Activated naive CD4-positive, alpha-beta T cell (primary cell): ENCODE measurements at places on chromosomes 1 and 21.

GRCh38 chr1:225828706-225829345 is 18.9 kb downstream of the EPHX1 start:
- no peak for DNase-seq

DNA sequence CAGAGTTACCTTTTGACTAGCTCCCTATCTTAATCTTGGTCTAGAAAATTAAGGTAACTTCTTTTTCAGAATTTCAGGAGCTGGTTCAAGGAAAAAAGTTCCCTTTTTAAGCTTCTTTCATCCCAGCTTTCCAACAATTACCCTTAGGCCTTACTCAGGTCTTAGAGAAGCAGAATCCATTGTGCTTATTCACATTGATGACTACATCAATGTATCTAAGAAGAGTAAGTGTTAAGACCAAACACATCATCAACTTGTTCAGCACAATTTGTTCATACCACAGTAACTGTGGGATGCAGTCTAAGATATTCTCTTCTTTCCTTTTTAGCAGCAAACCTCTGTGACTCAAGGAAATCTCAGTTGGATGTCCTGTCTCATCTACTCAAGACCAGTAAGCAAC is 4.1 kb downstream of the MRPL9 start:
- no peak for DNase-seq

GRCh38 chr1:84550826-84551225 is 23.4 kb downstream of the CTBS start:
- no peak for DNase-seq

GRCh38 chr1:160360227-160360695 is 6.6 kb upstream of the NHLH1 start:
- DNase-seq: no peak

DNA sequence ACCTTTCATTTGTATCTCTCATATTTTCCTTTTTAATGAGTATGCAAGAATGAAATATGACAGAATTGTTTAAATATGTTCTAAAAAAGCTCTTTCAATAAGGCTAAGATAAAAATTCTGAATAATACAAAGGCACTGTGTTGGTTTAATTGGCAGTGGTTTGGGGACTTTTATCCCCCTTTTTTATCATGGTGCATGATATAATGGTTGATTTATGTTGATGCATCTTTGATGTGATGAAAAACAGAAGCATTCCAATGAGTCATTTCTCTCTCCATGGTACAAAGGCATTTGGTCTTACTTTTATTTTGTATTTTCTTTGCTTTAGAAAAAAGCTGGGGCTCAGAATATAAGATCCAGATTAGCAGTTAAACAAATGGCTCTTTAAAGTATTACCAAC is 127.2 kb upstream of the GREM2 start:
- DNase-seq: no peak

GRCh38 chr1:54337034-54337433 is 69.2 kb downstream of the SSBP3 start:
- DNase-seq: no peak

DNA sequence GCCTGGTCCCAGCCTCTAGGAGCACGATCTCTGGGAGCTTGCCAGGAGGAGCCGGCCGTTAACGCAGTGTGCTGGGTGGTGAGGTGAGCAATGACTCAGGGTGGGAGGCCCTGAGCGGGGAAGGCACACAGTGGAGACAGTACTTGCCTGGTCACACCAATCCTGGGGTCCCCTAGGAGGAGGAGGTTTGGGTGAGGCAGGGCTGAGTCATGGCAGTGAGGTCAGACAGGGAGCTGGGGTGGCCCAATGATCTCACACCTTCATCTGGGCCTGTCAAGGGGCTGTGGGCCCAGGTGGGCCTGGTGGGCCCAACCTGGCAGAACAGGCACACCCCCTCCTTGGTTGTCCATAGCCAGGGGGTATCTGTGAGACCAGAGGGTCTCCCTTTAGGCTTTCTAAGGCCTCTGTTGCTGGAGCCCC is 8.6 kb upstream of the EDN2 start:
- DNase-seq: no peak

GRCh38 chr1:64488862-64489261 is 18.9 kb downstream of the CACHD1 start:
- no peak for DNase-seq

- DNase-seq: no peak
Observed at GRCh38 chr1:105874621-105875020, 1181.9 kb upstream of the PRMT6 start.

DNA sequence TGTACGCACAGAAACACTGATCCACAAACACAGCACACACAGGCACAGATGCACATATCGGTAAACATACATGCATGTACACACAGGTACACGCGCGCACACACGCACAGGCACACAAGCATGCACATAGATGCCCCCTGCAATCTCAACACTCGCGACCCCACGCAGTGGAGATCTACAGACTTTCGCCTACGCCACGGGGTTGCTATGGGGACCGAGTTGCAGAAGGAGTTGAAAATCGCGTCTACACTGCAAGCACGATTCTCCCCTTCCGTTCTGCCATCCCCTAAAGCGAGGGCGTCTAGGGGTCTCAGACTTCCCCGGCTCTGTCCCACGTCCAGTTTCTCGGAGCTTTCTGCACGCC is 826 bp downstream of the TRIM17 start:
- no peak for DNase-seq

- DNase-seq: peak; percentile 68
Observed at GRCh38 chr1:2290595-2291510, 62.7 kb downstream of the SKI start.

- DNase-seq: no peak
Observed at GRCh38 chr1:227763246-227764018, 28.2 kb downstream of the SNAP47 start.

DNA sequence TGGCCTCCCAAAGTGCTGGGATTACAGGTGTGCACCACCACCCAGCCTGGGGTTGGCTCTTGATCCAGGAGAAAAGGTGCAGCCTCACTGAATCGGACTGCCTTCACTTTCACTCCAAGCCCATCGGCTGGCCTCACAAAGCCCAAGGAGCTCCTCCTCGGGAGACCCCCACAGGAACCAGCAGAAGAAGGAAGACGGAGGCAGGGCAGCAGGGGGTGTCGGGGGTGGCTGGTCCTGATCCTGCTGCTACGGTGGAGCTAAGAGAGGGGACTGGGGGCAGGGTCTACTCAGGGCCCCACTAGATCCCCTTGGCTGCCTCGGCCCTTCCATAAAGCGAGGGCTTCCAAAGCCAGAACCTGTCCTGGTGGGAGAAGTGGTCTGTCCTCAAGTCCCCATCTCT is 93.9 kb downstream of the STUM start:
- no peak for DNase-seq

DNA sequence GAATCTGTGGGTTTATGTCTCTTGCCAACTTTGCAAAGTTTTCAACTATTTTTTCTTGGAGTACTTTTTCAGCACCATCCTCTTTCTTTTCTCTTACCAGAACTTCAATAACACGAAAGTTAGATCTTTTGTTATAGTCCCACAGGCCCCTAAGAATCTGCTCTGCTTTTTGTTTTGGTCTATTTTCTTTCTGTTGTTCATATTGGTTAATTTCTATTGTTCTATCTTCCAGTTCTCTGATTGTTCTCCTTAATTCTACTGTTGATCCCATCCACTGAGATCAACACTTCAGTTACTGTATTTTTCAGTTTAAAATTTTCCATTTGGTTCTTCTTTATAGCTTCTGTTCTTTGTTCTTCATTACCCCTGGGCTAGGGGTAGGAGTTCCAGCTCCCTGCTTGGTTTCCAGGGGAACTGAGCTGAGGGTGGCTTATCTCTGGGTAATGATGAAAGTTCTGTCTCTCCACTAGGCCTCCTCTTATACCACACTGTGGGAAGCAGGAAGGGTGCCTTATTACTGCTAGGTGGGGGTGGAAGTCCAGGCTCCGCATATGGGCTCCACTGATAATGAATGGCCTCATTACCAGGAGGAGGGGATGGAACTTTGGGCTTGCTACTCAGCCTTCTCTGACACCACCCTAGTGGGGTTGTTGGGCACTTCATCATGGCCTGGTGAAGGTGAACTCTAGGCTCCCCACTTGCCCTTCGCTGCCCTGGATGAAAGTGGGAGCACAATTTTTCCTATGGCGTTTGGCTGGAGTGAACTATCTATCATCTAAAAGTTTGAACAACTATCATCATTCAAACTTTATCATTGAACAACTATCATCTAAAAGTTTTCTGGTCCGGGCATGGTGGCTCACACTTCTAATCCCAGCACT is 39.3 kb downstream of the NAV1 start:
- DNase-seq: no peak

GRCh38 chr21:16815243-16815642 is 697.6 kb upstream of the CXADR start:
- no peak for DNase-seq

- no peak for DNase-seq
Observed at GRCh38 chr1:227886993-227887696, 60.6 kb downstream of the WNT9A start.

- DNase-seq: no peak
Observed at GRCh38 chr1:93288558-93288957, 57.1 kb upstream of the DR1 start.

DNA sequence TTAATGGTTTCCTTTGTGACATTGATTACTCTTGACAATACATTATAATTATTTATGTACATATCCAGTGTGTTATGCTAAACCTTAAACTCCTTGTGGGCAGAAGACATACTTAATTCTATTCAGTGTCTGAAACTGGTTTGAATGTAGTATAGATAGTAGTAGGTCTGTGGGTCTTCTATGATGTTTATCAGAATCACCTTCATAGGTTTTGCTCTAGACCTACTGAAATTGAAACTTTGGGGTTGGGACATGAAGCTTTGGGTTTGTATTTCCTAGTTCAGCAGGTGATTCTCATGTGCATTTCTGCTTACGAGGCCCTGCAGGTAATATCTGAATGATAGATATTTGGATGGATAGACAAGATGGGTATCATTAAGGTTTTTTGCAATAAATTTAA is 48.6 kb downstream of the MIGA1 start:
- DNase-seq: no peak

- DNase-seq: no peak
Observed at GRCh38 chr1:228989992-228990827, 254.9 kb downstream of the RHOU start.

- no peak for DNase-seq
Observed at GRCh38 chr1:18630511-18631495, at the start of gene PAX7. TSS of gene PAX7 (plus strand) at chr1:18630846. CDS start at chr1:18631604, 758 bp downstream.

GRCh38 chr1:22137004-22137720 is 5.7 kb downstream of the WNT4 start:
- DNase-seq: no peak

- no peak for DNase-seq
Observed at GRCh38 chr1:91065337-91065736, 43.5 kb upstream of the ZNF644 start.

- no peak for DNase-seq
Observed at GRCh38 chr1:103459346-103459745, 66.2 kb upstream of the RNPC3 start.

DNA sequence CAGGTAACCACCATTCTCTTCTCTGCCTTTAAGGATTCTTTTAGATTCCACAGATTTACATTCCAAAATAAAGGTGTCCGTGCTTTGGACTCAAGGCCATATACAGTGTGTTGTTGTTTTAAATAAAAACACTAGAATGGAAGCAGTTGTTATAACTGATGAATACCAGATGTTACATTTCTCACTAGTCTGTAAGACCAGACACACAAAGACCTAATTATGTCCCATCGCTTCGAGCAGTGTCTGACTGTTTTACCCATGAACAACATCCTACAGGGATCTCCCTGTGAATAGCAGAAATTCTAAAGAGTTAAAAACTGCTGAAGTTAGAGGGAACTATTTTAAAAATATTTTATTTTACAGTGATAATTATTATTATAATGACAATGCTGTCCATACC is 574.7 kb upstream of the ZP4 start:
- DNase-seq: no peak

- no peak for DNase-seq
Observed at GRCh38 chr1:157270705-157271274, 132.6 kb upstream of the ETV3 start.

GRCh38 chr1:155608888-155609225 is 1.2 kb upstream of the MSTO1 start:
- no peak for DNase-seq

DNA sequence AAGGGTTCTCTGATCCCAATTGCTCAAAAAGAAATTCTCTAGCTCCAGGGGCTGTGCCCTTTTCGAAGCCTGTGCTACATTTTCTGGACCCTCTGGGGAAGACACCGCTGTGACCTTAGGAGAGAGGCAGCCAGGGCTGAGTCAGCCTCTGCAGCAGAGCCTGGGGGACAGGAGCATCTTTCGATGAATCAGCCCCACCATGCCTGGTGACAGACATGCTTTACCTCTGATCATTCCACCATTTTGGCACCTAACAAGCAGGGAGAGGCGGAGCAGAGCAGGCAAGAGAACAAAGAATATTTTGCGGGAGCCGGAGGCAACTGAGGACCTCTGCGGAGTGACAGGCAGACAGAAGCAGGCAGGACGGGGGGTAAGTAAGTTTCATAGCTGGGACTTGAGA is 84.9 kb downstream of the VWA5B1 start:
- no peak for DNase-seq

DNA sequence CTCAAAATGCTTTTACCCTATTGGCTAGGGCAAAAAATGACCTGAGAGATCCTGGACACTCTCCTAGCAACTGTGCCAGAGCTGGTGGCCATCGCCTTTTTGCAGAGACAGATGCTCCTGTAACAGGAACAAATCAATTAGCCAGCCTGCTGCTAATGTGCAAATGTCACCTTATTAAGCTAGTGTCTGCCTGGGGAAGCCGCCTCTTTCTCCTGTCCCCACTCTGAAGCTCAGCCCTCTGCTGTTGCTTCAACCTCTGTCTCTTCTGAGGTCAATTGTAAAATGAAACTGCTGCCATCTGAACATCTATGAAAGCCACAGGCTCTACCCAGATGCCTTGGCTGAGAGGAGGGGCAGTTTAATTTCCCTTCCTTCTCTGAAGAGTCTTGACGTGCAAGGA is 85.5 kb upstream of the CACNA1E start:
- DNase-seq: no peak

DNA sequence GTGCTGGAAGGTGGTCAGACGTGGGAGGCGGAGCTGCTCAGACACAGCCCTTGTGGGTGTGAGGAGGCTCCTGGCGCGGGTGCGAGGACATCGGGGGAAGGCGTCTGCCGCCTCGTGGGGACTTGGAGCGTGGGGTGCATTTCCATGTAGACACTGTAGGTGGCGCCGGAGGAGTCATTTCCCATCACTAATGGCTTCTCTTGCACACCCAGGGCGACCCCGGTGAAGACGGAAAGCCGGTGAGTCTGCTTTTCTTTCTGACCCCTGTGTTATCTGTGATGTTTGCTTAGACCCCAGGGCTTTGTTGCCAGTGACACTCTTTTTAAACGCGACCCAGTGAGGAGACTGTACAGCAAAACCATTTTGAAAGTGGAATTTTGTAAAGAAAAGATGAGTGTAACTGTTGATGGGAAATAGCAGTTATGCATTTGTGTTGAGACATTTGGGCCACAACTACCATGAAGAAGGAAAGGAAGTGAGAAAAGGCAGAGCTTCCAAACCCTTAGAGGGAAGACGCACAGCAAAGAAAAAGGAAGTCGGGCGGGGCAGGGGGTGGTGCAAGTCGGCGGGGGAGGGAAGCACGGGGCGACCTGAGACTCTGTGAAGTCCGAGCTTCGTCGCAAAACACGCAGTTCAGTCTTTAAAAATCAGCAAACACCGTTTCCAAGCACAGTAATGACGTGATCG is 64.0 kb downstream of the SLC19A1 start:
- peak; percentile 56 for DNase-seq
